ENCODE measurements at places on chromosomes 1 and 21.
A peak's percentile ranks its signal among the peaks of the same experiment; 100 is the strongest.

DNA sequence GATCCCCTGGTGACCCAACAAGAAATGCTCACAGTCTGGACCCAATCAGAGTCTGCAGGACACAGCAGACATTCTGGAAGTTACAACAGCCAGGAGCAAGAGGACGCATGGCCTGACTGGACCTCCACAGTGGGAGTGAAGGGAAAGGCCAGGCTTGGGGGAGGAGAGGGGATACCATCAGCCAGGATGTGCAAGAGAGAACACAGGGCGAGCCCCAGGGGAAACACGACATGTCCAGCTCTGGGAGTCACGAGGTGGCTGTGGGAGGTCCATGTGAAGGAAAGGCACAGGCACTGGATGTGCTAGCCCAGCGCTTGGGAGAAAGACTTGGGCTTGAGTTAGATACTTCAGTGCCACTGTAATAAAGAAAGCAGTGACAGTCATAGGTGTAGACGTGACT lies 87.3 kb downstream of the HSF2BP start:
- DNase-seq: no peak

DNA sequence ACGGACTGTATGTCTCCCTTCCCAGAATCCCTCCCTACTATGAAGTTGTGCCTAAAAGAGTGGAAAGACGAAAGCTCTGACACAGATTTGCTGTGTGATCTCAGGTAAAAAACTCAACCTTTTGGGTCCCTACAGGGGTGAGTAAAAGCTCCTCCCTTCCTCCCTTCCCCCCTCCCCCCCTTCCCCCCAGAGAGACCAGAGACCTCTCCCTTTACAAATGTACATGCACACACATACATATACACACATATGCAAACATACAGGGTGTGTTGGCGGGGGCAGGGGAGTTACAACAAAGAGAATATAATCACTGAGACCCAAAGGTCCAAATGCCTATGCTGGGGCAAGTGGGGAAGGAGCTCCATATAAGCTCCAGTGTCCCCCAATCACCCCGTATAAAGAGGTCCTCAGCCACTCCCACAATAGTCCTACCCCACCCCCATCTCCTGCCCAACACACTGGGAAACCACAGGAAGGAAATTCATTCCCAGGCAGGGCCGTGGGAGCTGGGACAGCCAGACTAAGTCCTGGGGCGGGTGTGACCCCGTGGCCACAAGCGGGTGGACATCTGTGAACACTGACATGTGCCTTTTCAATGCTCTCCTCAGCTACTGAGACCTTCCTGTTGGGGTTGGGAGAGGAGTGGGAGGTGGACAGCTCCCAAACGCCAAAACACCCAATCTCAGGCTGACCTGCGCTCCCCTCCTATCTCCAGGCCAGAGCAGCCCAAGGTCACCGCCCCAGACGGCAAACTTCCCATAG lies 2.0 kb downstream of the MEF2D start:
- DNase-seq: no peak

- no peak for DNase-seq
These were observed 20.4 kb downstream of the GPR161 start for GRCh38 chr1:168116327-168116799.

DNA sequence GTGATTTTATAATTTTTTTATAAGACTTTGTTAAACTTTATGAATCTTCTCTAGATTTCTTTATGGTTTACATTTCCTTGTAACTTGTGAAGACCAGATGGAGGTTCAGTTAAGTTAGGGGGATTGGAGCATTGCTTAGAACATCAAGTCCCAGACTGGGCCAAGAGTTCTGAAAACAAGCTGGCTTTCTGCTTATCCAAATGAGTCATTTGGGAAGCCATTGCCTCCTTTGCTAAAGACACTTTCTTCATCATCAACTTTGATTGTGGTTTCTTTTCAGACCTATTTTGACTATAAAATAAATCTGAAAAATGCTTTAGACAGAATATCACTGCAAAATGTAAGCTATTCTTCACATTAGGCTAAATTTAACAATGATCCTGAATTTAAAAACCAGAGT lies 446.8 kb downstream of the USP25 start:
- DNase-seq: no peak

GRCh38 chr21:41715649-41716281 lies 51.1 kb downstream of the RIPK4 start:
- no peak for DNase-seq

- no peak for DNase-seq
These were observed 685 bp upstream of the SYT6 start for GRCh38 chr1:114154146-114154962.

DNA sequence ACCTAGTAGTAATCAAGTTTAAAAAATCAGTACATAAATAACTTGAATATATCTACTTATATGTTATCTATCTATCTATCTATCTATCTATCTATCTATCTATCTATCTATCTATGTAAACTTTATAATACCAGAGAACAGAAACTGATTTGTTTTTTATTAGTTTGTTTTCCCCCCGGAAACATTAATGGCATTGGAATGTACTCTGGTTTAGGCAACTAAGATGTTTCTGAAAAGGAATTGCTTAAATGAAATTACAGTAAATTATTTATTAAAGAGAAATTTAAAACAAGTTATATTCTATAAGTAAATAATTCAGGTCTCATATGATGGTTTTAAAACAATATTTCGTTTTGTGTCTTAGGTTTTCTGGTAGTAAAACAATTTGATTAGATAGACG lies 681.0 kb upstream of the ADAMTS5 start:
- no peak for DNase-seq

DNA sequence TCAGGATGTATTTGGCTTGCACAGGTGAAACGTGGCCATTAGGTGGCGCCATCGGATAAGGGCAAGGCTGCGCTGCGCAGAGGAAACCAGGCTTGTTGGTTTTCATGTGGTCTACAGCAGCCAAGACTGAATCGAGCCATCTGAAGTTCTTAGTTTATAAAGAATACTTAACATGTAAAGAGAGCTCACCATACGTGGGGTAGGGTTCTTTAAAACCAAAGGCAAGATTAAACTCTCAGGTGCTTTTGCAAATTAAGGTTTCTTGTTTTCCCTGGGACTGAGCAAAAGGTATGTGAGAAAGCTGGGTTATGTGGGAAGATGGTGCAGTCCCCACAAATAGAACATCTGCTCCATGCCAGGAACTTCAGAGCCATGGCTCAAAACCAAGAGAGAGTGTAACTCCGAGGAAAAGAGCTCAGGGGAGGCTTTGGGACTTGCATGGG lies 9.3 kb downstream of the MASP2 start:
- DNase-seq: peak; percentile 50

DNA sequence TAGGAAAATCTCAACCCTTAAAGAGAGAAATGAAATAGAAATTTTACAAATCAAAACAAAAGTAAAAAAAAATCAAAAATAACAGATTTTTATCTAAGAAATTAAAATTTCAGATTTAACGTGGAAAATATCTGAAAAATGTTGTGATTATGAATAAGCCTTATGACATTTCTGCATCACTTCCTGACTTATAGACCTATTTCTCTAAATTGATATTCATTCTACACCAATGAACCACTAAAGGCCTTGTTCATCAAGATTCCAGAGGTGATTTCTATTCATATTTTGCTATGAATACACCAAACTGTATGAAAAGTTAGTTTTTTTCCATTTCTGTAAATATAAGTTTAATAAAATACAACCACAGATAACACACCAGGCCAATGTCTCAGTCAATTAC lies 261.5 kb downstream of the SMYD3 start:
- DNase-seq: no peak

DNA sequence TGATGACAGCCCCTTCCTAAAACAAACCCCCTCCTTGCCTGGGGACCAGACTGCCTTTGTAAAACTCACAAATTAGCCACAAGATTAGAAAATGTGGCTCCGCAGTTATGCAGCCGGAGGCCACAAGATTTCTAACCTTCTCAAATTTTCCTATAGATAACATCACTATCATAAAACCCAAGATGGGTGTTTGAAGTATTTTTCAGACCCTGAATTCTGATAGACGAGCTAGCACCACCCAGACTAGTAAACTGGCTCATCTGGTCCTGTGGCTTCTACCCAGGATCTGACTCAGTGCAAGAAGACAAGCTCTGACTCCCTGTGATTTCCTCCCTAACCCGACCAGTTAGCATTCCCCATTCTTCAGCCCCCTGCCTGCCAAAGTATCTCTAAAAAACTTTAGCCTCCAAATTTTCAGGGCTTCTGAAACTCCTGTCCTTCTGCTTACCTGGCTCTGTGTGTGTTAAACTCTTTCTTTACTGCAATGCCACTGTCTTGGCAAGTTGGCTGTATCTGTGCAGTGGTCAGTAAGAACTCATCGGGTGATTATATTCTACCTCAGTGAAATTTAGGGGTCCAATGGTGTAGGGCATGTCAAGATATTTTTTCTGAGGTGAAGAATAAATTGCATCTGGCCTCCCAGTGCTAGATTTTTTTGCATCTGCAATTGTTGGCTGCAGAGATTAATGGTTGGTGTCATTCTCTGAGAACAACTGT lies 102.1 kb downstream of the S1PR1 start:
- DNase-seq: no peak

DNA sequence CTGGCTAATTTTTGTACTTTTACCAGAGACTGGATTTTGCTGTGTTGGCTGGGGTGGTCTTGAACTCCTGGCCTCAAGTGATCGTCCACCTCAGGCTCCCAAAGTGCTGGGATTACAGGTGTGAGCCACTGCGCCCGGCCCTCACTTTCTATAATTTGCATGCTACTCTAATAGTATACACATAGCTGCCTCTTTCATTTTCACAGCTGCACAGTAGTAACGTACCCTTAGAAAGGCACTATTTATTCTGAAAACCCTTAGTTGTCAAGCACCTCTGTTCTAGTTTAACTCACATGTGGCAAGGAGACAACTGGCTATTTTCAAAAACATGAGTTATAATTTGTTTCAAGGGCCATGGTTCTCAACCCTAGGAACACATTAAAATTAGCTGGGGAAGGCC lies 17.2 kb downstream of the TPM3 start:
- DNase-seq: no peak

DNA sequence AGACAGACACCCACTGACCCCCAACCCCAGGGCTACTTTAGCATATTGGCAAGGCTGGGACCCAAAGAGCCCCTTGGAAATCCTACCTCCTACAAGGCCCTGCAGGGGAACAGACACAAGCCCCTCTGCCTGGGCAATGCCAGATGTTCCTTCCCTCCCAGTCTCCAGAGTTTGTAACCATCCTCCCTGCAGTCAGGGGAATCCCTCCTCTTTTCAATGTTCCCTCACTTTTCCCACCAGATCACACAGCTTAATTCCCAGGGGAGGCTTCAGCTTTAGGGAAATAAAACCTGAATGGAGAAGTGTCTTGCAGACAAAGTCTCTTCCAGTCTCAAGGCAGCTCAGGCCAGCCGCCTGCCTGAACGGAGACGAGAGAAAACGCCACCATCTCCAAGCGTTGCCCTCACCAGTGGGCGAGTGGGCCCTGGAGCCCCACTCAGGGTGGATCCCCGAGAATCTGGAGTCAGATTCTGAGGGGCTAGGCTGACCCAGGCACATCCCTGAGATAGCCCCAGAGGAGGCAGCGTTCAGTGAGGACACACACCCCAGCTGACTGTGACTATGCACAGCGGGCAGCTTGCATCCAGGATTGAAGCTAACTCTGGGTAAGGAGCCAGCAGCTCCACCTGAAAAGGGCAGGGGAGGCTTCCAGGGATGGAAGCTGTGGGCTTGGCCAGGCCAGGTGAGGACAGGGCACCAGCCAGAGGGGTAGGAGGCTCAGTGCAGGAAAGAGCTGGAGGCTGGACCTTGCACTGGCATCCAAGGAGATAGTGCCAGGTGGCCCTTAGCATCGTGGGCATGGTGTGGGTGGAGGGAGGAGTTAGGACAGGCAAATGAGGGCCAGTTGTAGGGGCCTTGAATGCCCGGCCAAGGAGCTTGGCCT lies 44.0 kb upstream of the ZC3H12A start:
- no peak for DNase-seq

DNA sequence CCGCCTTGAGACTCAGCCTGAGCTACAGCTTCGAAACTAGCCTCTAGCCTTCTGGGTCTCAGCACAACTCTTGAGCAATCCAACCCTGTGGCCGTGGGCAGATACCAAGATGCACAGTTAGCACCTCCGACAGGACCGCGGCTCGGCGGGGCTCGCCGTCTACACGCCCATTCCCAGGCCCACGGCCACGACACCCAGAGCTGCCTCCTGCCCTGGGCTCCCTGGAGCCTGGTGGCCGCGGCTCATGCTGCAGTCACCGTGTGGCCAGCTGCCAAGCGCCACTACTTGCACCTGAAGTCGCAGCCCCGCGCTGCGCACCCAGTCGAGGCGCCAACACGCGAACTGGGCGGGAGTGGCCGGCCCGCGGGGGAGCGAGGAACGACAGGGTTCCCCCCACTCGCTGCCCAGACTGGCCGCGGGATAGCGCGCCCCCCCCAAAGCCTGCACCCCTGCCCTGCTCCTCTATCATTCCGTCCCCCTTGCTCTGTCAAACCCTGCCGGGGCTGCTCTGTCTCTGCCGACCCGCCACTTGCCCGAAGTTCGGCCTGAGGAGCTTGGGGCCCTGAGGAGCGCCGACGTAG lies 729 bp upstream of the CDCA8 start:
- DNase-seq: no peak

DNA sequence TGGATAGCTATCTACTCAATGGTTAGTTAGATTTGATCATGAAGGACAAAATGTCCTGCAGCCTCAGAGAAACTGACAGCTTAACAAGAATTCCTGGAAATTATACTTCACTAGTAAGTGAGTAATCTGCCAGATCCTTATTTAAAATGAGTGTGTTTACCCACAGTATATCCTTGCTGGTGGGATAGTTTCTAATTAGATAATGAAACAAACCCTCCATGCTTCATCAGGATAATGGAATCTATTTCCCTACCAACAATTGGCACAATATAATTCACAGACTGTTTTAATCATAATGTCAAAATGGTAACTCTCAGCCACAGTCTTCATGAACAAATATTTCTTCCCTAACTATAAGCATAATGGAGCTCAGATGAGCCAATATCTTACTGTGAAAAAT lies 239.4 kb upstream of the ST6GALNAC5 start:
- no peak for DNase-seq

GRCh38 chr1:109931189-109931731 lies 20.6 kb downstream of the CSF1 start:
- DNase-seq: peak; percentile 77
